ENCODE measurements at places on chromosomes 7 and 10.

DNA sequence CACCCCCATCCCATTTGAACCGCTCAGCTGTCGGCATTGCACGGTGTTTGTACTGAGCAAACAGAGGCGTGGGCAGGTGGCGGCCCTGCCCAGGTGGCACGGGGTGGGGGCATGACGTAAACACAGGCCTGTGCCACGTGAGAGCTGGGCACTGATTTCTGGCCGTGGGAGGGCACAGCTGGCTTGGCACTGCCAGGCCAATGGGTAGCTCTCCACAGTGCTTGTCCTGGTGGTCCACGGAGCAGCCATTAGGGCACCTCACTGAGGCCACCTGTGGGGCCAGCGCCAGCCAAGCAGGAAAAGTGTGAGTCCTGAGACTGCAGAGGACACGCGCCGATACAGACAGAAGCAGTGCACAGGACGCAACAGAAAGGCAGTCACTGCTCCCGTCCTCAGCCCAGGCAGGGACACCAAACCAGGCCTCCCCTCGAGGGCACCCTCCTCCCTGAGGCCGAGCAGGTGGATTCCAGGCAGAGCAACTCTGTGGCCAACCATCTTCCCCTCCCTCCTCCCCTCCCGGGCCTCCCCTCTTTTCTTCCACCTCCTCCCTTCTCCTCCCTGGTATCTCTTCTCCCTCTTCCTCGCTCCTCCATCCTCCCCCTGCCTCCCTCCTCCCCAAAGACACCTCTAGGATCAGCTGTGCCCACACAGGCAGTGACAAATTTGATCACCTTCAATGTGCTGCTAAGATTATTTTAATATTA, 258.7 kb downstream of the ELFN1 start:
- peak; percentile 47 for DNase-seq

DNA sequence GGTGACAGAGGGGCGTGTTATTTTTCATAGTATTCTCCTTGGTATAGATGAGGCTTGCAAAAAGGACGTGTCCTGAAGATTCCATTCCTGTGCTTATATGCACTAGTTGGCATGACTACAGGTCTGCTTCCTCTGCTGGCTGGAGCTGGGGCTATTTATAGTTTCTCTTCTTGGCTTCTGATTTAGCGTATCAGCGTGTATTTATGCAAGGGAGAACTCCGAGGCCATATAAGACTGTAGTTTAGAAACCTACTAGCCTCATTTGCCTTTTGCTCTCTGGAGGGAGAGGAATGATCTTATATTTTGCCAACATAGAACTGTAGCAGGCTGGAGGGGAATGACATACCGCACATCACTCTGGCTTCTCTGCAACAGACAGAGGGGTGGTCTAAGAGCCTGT, 39.7 kb downstream of the CACNB2 start:
- DNase-seq: no peak

DNA sequence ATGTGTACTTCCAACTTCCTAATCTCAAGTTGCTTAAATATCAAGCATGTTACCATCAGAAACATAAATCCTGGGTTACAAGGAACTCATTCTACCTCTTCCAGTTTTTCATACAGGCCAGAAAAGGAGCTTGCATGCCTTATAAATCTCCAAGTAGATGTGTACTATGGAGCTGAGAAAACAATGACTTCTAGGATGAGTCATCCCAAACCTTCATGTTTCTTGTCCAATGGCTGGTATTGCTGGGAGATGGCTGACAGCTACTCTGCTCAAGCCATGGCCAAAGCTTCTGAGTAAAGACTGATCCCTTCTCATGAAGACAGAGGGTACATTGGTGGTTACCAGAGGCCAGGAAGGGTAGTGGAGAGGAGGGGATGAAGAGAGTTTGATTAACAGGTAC, 8.6 kb downstream of the RAPGEF5 start:
- DNase-seq: peak; percentile 49

DNA sequence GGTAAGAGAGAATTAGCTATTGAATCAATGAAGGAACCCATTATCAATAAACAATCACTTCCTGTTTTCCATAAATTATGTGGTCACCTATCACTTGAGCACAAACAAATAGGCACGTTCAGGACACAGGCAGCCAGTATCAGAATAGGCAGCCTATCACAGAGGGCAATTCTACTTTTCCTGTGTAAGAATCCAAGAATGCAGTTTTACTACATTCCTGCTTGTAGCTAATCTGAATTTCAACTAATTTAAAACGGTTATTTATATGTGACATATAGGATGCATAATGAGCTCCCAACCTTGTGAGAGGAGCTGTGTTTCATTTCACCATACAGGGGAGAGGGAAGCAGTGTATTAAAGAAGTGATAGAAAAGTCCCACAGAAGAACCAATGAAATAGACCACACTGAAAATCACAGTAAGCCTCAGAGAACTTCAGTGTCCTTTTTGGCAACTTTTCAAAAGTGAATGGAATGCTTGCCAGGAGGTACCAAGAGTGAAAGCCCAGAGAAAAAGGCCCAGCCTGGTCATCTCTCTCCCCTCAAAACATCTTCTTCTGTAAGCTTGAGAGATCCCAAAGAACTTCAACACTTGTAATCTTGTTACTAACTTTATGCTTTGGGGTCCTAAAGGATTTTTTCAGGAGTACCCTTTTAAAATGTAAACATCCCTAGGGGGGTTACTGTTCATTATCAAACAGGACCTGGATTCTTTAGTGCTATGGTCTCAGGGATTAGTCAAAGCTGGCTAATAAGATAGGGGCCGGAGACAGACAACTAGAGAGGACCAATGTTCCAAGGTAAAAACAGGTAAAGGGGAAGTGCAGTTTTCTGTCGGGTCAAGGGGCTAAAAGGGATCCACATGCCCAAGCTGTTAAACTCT, 1.3 kb downstream of the IMMP2L start:
- DNase-seq: peak; percentile 61

GRCh38 chr10:84193846-84194423, 402 bp upstream of the CDHR1 start:
- no peak for DNase-seq

- peak; percentile 14 for DNase-seq
These were observed 197.4 kb upstream of the FOXP2 start for GRCh38 chr7:114217026-114217806.

DNA sequence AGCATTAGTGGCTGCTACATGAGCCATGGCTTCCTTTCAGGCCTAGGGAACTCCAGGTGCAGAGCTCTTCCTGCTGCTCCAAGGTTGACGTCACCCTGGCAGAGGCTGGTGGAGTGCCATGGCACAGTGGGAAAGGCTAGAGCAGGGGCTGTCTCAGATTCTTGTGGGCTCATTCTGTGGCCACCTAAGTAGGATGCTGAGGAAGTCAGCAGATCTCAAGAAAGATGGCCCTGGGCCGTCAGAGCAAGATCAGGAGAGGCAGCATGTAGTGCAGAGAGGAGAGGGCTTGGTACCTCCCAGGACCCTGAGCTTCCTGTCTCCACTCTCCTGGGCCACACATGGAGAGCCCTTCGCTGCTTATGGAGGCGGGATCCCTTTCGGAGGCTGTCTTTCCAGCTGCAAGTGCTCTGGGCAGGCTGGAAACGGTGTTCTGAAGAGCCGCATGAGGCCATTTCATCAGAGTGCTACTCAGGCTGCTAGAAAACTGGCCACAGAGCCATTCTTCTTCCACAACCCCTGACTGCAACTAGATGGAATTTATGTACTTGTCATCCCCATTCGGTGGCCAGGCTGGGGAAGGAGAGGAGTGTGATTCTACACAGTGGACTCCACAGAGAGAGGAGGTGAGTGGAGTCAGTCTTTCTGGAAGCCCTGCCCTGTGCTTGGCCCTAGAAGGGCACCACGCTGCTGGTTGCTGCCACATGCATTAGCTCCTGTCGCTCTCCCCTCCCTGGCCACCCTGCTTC, 304.2 kb downstream of the RPS24 start:
- DNase-seq: no peak

All from HT-29 (cell line).